SK-N-DZ (cell line): ENCODE measurements at places on chromosomes 11 and 22.

DNA sequence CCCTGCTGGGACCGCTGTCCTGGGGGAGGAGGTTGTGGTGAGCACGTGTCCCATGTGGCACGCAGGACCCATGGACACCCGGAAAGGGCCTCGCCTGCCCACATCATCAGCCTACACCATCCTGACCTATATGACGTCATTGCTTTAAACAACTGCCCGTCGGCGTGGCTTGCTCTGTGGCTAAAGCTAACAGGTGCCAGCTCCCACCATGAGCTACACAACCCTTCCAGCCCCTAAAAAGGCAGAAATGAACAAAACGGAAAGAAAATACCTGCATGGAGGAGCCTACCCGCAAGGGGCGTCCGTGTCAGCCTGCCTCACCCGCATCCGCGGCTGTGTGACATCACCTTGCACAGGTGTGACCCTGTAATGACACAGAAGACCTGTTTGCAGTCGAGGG is 481.8 kb downstream of the BRD1 start:
- DNase-seq: no peak

GRCh38 chr11:70478166-70478890 is 80.0 kb downstream of the CTTN start:
- DNase-seq: no peak

DNA sequence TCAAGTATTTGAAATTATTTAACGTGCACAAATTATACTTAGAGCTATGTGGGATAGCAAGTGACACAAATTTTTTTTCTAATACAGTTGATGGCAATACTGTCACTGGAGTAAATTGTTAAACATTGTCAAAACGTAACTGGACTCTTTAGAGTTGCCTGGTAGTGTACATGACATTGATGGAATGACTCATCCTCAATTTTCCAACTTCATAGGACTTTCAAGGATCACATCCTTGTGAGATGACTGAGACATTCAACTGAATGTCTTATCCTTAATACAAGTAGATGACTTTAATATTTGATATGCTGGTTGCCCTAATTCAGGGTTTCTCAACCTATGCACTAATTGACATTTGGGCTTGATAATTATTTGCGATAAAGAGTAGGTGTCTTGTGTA is 310.0 kb downstream of the SWAP70 start:
- DNase-seq: no peak

DNA sequence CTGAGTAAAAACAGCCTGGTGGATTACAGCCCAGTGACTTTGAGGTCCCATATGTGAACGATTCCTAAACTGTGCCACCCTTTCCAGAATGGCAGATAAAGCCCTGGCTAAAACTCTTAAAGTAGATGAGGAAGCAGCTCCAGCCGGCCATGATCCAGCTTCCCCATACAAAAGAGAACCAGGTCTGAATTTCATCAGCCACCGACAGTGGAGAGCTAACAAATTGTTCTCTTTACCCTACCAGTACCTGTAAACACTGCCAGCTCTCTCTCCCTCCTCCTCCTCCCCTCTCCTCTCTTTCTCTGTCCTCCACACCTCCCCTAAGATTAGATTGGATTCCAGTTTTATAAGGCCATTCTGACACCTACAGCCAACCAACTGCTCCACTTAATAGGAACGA is 176.9 kb downstream of the DSCAML1 start:
- DNase-seq: no peak

DNA sequence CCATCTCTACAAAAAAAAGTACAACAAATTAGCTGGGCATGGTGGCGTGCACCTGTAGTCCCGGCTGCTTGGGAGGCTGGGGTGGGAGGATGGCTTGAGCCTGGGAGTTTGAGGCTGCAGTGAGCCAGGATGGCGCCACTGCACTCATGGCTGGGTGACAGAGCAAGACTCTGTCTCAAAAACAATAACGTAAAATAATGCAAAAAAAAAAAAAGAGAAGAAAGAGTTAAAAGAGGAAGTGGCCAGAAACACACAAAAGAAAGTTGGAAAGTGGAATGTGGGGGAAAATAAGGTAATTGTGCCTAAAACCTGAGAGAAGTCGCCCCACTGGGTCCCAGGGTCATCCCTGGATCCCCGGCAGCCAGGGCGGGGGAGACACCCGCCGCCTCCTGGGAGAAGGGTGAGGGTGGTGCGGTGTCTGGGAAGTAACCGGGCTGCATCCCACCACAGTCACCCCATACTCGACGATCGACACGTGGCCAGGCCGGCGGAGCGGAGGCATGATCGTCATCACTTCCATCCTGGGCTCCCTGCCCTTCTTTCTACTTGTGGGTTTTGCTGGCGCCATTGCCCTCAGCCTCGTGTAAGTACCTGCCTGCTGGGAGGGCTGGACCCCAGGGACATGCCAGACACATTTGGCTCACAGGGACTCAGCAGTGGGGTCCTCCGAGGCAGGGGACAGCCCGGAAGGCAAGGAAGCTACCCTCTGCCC is 8.1 kb downstream of the UPK3A start:
- DNase-seq: no peak

GRCh38 chr11:120389693-120390584 is 53.7 kb downstream of the ARHGEF12 start:
- no peak for DNase-seq

GRCh38 chr11:117510646-117511045 is 183.0 kb downstream of the CEP164 start:
- DNase-seq: no peak

GRCh38 chr11:123301013-123301591 is 106.1 kb upstream of the CLMP start:
- no peak for DNase-seq

DNA sequence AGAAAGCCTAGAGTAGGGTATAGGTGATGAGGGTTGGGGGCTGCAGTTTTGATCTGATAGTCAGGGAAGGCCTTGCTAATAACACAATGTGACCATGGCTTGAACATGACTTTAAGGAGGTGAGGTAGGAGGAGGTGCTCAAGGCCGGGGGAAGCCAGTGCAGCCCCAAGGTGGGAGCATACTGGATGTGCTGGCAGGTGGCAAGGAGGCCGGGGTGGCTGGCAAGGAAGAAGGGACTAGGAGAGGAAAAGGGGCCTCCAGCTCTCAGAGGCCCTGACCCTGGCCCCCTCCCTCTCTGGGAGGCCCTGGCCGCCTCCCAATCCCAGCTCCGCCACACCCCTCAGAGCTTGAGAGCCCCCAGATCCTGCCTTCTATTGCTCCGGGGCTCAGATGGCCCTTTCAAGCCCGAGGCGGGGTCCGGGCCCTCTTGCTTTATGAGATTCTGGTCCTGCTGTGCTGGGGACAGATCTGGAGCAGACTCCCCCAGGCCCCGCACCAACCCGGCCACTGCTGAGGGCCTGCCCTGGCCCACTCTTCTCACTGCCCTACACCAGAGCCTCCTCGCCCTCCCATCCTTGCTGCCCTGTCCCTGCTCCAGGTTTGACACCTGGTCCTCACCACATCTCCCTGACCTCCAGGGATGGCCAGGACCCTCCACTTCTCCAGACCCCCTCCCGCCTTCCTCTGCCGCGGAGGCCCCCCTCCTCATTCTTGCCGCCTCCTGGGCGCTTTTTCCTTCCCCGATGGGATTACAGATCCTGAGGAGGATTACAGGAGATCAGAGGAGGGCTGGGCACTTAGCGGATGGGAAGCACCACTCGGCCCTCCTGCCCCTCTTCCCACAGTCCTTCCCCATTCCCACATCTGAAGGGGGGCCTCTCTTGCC is 1.8 kb downstream of the PITPNM1 start:
- no peak for DNase-seq

- DNase-seq: no peak
Measured at GRCh38 chr11:62062223-62062861, 61.5 kb upstream of the INCENP start.

GRCh38 chr22:38775656-38776055 is 18.3 kb downstream of the DNAL4 start:
- no peak for DNase-seq

DNA sequence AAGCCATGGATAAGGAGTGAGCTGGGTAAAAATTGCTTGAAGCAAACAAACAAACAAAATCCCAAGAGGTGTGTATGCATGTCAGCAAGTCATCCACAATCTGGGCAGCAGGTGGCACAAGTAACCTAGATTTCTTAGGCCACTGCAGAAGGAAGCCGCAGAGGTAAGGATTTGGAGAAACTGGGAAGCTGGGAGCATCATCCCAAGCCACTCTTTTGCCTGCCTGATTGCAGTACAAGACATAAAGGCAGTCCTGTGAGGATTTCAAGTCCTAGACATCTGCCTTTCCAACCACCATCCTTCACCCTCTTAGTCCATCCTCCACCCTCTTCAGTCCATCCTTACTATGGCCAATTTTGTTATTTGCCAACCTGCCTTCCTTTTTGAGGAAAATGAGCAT is 67.2 kb upstream of the BMAL1 start:
- peak; percentile 73 for DNase-seq

- DNase-seq: no peak
Measured at GRCh38 chr22:28831140-28832072, 31.0 kb upstream of the XBP1 start.

GRCh38 chr11:133234883-133235282 is 297.4 kb downstream of the OPCML start:
- peak; percentile 20 for DNase-seq
